ENCODE measurements at places on chromosomes 16 and 17. TPM values are rescaled to one million over a fixed set of nuclear protein-coding genes. Genes with fewer than 3 reads are reported as not detected.

COPRS gene
- total RNA-seq, result 60.7 TPM

EXOC3L1 gene
- total RNA-seq, result 0.44 TPM

TBC1D10B gene
- 39.7 TPM for total RNA-seq

HOXB1 gene
- total RNA-seq, result 2.7 TPM

CAPN15 gene
- total RNA-seq, result 56.9 TPM

RHBDL3 gene
- 18.7 TPM for total RNA-seq

PRAC2 gene
- total RNA-seq, result not detected

CD2BP2 gene
- total RNA-seq, result 74.8 TPM

DNA sequence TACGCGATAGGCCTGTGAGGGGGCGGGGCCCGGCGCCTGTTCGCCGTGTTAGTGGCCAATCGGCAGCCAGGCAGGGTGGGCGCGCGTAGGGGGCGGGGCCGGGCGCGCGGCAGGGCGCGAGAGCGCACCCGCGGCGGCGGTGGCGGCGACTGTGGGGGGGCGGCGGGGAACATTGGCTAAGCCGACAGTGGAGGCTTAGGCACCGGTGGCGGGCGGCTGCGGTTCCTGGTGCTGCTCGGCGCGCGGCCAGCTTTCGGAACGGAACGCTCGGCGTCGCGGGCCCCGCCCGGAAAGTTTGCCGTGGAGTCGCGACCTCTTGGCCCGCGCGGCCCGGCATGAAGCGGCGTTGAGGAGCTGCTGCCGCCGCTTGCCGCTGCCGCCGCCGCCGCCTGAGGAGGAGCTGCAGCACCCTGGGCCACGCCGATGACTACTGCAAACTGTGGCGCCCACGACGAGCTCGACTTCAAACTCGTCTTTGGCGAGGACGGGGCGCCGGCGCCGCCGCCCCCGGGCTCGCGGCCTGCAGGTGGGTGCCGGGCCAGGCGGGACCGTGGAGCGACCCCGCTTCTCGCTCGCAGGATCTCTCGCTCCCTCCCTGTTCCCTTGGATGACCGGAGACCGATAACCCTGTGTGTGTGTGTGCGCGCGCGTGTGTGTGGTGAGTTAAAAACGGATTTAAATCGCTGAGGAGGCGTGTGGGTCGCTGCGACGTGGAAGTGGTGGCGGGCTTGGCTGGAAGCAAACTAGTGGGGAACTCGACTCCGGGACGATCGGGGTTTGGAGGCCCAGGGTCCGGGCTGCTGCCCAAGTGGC lies at the start of gene NFATC3:
Gene NFATC3, plus strand, starts transcription at position 112 of the 813 bp plus-strand sequence. Its CDS starts 312 bp downstream, at position 424.
- H3K27me3 ChIP-seq, result no peaks in the 10 kb centered on the region
- peaks cover 35% of the 10 kb centered on the region for H3K4me1 ChIP-seq
- no peaks in the 10 kb centered on the region for H3K36me3 ChIP-seq
- peak; percentile 93 for DNase-seq
- peak within 1 kb of the TSS; percentile 99 for H3K27ac ChIP-seq
- peak within 1 kb of the TSS; percentile 100 for H3K4me3 ChIP-seq

DNA sequence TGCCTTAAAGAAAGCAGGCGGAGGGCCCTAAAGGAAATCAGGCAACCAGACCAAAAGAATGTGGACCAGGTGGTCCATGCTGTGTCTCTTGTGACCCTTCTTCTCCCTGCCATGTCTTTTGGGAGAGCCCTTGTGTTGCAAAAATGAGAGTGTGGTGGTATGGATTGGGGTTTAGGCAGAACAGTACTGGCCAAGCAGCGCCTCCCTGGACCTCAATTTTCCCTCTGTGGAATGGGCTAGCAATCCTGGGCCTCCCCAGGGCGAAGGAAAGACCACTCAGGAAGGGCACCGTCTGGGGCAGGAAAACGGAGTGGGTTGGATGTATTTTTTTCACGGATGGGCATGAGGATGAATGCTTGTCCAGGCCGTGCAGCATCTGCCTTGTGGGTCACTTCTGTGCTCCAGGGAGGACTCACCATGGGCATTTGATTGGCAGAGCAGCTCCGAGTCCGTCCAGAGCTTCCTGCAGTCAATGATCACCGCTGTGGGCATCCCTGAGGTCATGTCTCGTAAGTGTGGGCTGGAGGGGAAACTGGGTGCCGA lies 7.6 kb upstream of the NLRC5 start:
- DNase-seq, result no peak
- peaks cover 11% of the 10 kb centered on the region for H3K27me3 ChIP-seq

DNA sequence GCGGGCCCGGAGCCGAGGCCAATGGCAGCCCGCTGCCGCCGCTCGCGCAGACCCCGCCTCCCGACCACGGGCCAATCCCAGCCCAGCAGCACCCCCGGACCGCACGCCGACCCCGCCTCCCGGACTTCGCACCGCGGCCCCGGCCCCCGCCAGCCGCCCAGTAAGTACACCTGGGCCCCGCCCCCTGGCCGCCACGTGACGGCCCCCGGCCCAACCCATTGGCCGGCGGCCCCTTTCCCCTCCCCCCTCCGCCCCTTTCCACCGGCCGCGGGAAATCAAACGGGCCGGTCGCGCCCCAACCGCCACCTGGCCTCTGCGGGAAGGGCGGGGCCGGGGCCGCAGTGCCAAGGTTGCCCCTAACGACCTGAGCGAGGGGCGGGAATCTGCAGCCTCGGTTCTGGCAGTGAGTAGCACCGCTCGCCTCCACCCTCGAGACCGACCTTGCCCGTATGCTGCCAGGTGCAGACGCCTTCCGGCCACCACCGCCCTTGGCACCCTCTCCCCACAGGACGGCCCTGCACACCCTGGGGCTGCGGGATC lies at the start of gene YBX2:
Gene YBX2, minus strand, starts transcription at position 26 of the 540 bp plus-strand sequence. CDS start 139 bp downstream, outside the sequence.
- DNase-seq, result peak; percentile 54
- peak within 1 kb of the TSS; percentile 76 for H3K4me3 ChIP-seq
- H3K27me3 ChIP-seq, result peaks cover 74% of the 10 kb centered on the region
- H3K36me3 ChIP-seq, result no peaks in the 10 kb centered on the region

DNA sequence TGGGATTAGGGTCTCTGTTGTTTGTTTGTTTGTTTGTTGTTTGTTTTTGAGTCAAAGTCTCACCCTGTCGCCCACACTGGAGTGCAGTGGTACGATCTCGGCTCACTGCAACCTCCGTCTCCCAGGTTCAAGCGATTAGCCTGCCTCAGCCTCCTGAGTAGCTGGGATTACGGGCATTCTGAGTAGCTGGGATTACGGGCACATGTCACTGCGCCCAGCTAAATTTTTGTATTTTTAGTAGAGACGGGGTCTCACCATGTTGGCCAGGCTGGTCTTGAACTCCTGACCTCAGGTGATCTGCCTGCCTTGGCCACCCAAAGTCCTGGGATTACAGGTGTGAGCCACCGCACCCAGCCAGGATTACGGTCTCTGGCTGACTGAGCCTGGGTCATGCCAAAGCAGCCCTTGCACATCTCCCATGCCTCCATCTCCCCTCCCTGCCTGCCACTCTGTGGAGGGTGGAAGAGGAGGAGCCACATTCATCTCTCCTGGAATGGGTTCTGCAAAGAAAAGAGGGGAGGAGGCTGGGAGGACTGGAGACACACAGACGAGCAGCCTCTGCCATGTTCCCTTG lies 59.2 kb downstream of the BEAN1 start:
- no peak overlapping the region for H3K27ac ChIP-seq
- DNase-seq, result no peak
- no peaks in the 10 kb centered on the region for H3K27me3 ChIP-seq
- no peaks in the 10 kb centered on the region for H3K36me3 ChIP-seq
- no peak overlapping the region for H3K4me3 ChIP-seq
- H3K4me1 ChIP-seq, result peaks cover 24% of the 10 kb centered on the region

DNA sequence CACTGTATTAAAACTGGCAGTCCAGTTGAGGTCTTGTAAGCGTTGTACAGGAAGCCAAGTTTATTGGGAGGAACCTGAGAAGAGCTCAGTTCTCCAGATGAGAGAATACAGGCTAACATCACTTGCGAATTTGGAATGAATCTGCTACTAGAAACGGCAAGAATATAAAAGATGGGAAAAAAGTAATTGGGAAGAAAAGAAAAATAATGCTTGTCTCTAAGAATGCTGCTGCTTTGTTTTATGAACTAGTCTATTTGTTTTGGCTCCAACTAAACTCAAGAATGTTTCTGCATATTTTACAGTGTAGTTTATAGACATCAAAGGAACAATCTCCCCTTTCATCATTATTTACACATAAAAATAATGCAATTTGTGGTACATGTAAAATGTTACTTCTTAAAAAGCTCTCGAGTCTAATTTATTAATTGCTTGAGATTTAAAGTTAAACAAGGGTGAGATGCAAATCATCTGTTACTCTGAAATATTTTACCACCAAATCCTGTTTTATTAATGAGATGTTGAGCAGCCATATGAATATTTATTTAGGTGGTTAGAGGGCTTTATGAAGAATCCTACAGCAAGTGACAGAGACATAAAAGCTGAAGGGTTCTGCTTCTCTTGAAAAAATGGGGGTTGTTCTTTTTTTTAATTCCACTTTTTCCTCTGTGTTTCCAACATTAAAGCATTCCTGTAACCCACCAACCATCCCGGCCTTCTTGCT lies 162.1 kb upstream of the AXIN2 start:
- no peak for DNase-seq
- no peak overlapping the region for H3K27ac ChIP-seq
- H3K27me3 ChIP-seq, result no peaks in the 10 kb centered on the region

DNA sequence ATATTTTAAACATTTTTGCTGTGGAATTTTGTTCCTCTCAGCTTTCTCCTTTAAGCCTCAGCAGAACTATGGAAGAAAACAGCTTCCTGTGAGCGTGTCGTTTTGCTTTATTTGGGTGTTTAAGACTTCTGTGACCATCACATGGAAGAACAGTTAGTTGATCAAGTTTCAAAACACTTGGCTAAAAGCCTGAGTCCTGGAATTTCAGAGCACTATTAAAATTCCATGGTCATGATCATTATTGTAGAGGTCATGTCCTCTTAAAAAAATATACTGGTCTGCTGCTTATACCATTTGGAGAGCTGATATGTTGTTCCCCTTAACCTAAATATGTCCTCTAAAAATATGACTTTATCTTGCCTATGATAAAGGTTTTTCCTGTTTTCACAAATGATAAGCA lies 12.6 kb upstream of the CDR2 start:
- no peaks in the 10 kb centered on the region for H3K36me3 ChIP-seq
- no peak for DNase-seq
- H3K4me3 ChIP-seq, result no peak overlapping the region

- no peak for DNase-seq
- no peak overlapping the region for H3K27ac ChIP-seq
- peaks cover 57% of the 10 kb centered on the region for H3K4me1 ChIP-seq
- peak overlapping the region; percentile 74 for H3K4me3 ChIP-seq
- H3K36me3 ChIP-seq, result no peaks in the 10 kb centered on the region
These were observed 5.3 kb downstream of the MAF start for GRCh38 chr16:79595231-79595641.

- H3K27ac ChIP-seq, result no peak overlapping the region
- H3K36me3 ChIP-seq, result no peaks in the 10 kb centered on the region
- H3K4me1 ChIP-seq, result peaks cover 4% of the 10 kb centered on the region
- DNase-seq, result no peak
These were observed 1.2 kb upstream of the CES1 start for GRCh38 chr16:55834049-55834448.

DNA sequence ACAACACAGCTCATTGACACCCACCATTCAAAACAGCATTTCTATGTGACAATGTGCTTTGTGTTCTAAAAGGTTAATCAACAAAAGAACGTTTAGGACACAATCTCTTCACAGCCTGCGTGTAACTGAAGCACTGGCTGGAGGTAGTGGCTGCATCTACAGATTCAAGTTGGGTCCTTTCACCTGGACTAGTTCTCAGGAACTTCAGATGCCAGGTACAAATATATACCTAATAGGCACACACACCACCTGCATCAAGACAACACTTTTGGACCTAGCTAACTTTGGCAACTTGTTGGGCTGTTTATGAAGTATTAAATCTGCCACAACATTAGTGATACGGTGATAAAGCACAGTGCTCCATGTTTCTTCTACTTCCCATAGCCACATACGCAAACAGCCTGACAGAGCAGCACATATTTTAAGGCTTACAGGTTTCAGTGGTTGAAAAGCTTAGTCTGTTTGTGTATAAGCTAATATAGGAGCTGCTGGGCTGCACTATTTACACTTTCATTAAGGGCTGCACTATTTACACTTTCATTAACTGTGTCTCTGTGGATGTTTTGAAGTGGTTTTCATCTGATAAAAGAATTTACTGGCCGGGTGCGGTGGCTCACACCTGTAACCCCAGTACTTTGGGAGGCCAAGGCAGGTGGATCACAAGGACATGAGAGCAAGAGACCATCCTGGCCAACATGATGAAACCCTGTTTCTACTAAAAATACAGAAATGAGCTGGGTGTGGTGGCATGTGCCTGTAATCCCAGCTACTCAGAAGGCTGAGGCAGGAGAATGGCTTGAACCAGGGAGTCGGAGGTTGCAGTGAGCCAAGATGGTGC lies 132.6 kb downstream of the PARN start:
- H3K27ac ChIP-seq, result no peak overlapping the region
- peaks cover 22% of the 10 kb centered on the region for H3K27me3 ChIP-seq
- no peak for DNase-seq
- peaks cover 48% of the 10 kb centered on the region for H3K4me1 ChIP-seq
- no peaks in the 10 kb centered on the region for H3K36me3 ChIP-seq

DNA sequence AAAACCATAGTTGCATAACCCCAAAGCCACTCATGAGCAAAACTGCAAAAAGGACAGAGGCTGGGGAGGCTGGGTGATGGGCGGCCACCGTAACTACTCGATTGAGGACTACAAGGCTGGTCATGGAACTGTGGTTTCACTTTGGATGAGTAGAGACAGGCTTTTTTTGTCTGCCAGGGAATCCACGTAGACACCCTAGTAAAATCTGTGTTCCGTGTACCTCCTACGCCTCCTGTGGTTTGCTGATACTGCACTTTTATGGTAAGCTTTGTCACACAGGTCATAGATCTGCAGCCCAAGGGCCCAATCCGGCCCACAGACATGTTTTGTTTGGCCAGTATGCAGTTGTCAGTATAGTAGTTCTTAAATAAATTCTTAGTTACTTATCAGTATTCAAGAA lies 2.2 kb upstream of the TLCD3B start:
- no peaks in the 10 kb centered on the region for H3K36me3 ChIP-seq
- no peak overlapping the region for H3K27ac ChIP-seq

- peak overlapping the region; percentile 91 for H3K4me3 ChIP-seq
- H3K27me3 ChIP-seq, result no peaks in the 10 kb centered on the region
- H3K4me1 ChIP-seq, result peaks cover 22% of the 10 kb centered on the region
- H3K36me3 ChIP-seq, result peaks cover 5% of the 10 kb centered on the region
- peak; percentile 88 for DNase-seq
These were observed 2.6 kb upstream of the PITPNC1 start for GRCh38 chr17:67374329-67375053.

- DNase-seq, result no peak
- H3K27ac ChIP-seq, result peak overlapping the region; percentile 96
- H3K4me1 ChIP-seq, result peaks cover 69% of the 10 kb centered on the region
- H3K36me3 ChIP-seq, result peaks cover 2% of the 10 kb centered on the region
- H3K27me3 ChIP-seq, result peaks cover 2% of the 10 kb centered on the region
These were observed 232.8 kb downstream of the SEC14L1 start for GRCh38 chr17:77373299-77374169.

GRCh38 chr16:11045846-11046245 lies 101.5 kb downstream of the CLEC16A start:
- no peak for DNase-seq
- no peak overlapping the region for H3K27ac ChIP-seq
- peaks cover 9% of the 10 kb centered on the region for H3K36me3 ChIP-seq
- no peak overlapping the region for H3K4me3 ChIP-seq

GRCh38 chr16:66470556-66470955 lies 43.5 kb downstream of the BEAN1 start:
- peaks cover 9% of the 10 kb centered on the region for H3K27me3 ChIP-seq
- H3K27ac ChIP-seq, result no peak overlapping the region
- H3K36me3 ChIP-seq, result no peaks in the 10 kb centered on the region
- no peak for DNase-seq
- H3K4me1 ChIP-seq, result no peaks in the 10 kb centered on the region
